CD4-positive, alpha-beta T cell (primary cell): ENCODE measurements at places on chromosomes 12 and 14.

DNA sequence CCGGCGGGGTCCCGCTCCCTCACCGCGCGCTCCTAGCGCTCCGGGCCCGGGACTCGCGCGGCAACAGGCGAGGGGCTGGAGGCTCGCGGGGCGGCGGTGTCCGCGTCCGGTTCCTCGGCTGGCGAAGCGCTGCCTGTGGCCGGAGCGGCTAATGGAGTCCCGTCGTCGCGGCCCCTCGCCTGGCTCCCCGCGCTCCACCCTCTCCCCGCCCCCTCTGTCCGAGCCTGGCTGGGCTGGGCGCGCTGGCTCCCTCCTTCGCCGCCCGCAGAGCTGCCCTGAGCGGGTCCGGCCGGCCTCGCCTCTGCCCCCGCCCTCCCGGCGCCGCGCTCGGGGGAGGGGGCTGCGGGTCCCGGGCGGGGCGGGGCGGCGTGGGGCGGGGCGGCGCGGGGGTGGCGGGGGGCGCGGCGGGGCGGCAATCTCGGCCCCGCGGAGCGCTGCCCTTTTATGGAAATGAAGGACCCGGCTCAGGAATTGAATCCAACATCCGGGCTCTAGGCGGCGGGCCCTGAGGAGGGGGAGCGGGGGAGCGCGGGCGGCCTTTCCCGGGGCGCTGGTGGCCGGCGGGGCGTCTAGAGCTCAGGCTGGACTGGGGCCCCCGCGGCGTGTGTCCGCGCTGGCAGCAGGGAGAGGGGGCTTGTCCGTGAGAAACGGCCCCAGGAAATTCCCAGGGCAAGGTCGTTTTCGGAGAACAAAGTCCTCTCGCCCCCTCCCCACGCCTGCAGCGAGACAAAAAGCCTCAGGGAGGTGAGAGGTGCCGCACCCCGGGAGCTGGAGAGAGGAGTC lies at the start of gene FERMT2:
FERMT2 (minus strand) TSS at position 153 of the 783 bp plus-strand sequence. CDS start 482 bp downstream, outside the sequence.
- DNase-seq = no peak

DNA sequence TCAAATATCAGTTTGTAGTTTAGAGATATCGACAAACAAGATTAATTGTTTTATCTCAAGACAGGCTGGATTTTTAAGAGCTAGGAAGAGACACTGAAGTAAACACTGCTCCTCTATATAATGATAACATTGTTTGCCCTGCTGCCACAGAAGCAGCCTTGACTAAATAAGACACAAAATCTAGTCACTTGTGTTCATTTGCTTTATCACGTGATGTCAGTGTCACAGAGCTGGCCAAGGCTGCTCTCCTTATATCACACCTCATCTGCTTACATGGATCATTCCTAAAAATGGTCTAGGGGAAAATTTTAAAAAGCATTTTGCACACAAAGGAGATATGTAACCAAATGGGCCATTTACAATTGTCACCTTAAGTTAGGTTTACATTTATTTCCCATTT lies 64.1 kb downstream of the SOX5 start:
- no peak for DNase-seq

GRCh38 chr14:55103971-55104954 lies 24.8 kb upstream of the LGALS3 start:
- DNase-seq = no peak

GRCh38 chr12:131609762-131610161 lies 101.1 kb upstream of the SFSWAP start:
- no peak for DNase-seq

DNA sequence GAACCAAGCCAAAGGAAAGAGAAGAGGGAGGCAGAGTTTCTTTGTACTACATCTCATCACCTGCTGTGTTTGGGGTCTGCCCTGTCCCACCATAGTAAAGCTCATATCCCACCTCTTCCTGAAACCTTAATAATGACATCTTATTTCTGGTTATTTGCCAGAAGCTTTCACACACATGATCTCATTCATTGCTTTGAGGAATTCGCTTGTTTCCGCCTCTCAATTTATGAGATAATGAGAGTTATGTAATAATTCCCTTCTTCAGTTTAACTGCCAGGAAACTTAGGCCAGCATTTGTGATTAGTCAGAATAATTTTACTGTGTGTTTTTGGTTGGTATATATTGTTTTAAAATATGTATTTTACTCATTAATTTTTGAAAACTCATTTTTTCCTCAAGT lies 205.2 kb downstream of the CACNA1C start:
- no peak for DNase-seq

DNA sequence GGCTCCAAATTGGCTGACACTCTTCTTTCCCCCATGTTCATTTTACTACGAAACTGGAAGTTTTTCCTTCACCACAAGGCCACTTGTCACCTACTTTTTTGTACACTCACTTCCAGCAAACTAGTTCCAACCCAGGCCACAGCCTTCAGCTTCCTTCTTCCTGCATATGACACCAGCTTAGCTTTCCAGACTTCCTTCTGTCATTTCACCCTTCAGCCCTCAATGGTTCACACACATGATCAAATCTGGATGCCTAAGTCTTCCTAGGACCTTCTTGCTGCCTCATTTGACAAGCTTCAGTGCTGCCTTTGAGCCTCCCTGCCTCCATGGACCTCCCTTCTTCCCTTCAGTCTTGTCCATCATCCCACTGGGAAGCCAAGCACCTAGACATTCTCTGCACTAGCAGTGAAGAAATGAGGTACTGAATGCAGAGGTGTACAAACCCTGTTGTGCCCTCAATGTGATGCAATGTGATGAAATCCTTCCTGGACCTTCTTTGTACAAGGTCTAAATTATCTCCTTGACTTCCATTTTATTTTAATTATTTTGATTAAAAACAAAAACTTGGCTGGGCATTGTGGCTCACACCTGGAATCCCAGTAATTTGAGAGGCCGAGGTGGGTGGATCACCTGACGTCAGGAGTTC lies 4.3 kb upstream of the REC8 start:
- DNase-seq = no peak
